ENCODE measurements at places on chromosomes 11 and 22.

DNA sequence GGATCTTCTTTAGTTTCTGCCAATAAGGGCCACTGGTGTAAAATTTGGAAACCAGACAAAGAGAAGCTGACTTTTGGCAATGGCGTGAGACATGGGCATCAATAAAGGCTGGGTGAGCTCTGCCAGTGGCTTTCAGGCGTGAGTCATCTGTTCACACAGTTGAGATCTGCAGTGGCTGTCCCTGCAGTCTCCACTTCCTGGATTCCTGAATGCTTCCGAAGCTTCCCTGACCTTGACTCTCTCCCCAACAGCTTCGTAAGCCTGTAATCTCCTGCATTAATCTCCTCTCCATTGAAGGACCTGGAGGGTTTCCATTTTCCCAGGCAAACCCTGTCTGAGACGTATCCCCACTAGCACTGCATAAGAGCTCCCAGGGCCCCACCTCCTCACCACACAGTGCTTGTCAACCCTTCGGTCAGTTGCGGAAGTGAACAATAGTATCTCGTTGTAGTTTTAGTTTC is 574.7 kb downstream of the TBC1D22A start:
- no peak for DNase-seq

GRCh38 chr11:87122852-87123251 is 85.1 kb downstream of the TMEM135 start:
- no peak for DNase-seq

GRCh38 chr22:22759371-22759770 is 115.0 kb downstream of the GGTLC2 start:
- no peak for DNase-seq

GRCh38 chr11:111674941-111675340 is 72.7 kb downstream of the SIK2 start:
- no peak for DNase-seq

DNA sequence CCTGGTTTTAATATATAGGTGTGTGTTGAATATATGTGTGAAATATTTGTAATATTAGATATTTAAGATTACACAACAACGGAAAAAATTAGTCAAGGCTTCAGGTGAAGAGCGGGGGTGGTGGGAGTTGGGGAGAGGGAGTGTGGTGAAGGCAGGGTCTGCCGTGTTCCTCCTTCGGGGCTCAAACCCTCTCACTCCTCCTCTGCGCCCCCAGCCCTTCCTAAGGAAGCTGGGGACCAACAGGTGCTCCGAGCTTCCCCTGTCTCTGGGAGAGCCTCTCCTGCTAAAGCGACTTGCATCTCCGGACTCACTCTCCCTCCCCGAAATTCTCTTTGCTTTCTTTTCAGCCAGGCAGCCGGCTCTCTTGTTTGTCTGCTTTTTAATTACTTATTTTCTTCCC is 960 bp upstream of the CADM1 start:
- no peak for DNase-seq

Data from GM12891 (cell line).